ENCODE measurements at places on chromosomes 2 and 18.

GRCh38 chr2:20291106-20291564, 59.5 kb downstream of the PUM2 start:
- H3K27me3 ChIP-seq, result no peaks in the 10 kb centered on the region
- peaks cover 42% of the 10 kb centered on the region for H3K36me3 ChIP-seq

DNA sequence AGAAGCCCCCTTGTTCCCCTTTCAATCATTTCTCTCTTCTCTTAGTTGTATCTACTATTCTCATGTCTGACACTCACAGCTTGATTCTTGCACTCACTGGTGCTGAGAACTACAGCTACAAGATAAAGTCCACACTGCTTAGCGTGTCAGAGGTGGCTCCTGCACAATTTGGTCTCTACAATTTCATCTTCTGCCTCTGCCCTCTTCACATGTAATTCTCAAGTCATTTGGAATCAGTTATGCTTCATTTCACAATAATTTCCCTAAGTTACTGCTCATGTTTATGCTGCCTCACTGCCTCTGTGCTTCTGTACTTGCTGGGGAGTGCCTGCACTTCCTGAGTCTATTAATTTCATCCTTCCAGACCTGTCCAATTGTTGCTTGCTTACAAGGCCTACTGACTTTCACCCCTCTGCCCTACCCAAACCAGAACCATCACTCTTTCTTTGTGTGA, 11.6 kb upstream of the NAB1 start:
- H3K27me3 ChIP-seq, result no peaks in the 10 kb centered on the region
- peaks cover 8% of the 10 kb centered on the region for H3K4me1 ChIP-seq
- H3K27ac ChIP-seq, result no peak overlapping the region
- H3K4me3 ChIP-seq, result no peak overlapping the region
- DNase-seq, result no peak
- H3K36me3 ChIP-seq, result no peaks in the 10 kb centered on the region

DNA sequence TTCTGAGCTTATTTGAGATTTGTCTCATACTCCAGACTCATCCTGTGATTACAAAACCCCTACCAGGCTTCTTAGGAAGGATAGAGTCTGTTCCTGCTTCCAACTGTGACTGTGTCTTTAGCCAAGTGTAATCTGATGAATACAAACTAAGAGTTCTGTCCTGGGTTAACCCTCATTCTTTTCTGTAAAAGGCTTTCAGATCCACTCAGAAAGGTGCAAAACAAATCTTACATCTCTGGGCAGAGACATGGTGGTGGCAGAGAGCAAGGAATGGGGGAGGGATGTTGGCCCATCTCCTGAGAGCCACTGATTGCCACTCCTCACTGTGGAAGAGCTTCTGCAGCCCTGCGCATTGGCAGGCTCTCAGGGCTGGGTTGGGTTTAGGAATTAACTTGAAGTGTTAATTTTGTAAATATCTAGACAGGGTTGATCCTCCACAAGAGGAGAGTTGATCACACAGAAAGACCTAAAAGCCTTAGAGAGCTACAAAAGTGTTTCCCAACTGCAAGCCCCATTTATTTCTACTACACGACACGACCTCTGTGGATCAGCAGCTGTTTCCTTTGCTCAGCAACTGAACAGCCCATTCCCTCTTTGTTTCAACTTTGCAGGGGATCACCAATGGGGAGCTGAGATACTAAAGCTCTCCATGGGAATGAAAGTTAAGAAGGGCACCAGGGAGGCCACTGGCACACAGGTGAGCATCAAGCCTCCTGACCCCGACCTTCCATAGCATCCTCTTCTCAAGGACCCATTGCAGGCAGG, 23.7 kb upstream of the SPTBN1 start:
- DNase-seq, result no peak
- H3K27me3 ChIP-seq, result peaks cover 7% of the 10 kb centered on the region
- no peak overlapping the region for H3K27ac ChIP-seq
- no peak overlapping the region for H3K4me3 ChIP-seq
- H3K36me3 ChIP-seq, result no peaks in the 10 kb centered on the region

DNA sequence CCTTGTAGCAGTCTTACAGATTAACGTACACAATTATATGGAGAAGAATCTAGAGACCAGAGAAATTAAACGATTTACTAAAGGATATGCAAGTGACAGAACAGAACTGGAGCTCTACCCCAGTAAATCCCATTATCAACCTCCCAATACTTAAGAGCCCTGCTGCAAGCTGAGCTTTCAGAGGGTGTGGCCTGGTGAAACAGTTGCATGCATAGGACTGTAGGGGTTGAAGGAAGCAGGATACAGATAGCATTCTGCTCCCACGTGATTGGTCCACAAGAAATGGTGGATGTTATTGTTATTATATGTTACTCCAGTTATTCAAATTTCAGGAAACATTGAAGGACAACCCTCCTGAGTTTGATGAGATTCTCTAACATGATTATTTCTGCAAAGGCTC, 210.8 kb upstream of the THUMPD2 start:
- no peak for DNase-seq
- H3K27me3 ChIP-seq, result no peaks in the 10 kb centered on the region
- no peaks in the 10 kb centered on the region for H3K36me3 ChIP-seq

DNA sequence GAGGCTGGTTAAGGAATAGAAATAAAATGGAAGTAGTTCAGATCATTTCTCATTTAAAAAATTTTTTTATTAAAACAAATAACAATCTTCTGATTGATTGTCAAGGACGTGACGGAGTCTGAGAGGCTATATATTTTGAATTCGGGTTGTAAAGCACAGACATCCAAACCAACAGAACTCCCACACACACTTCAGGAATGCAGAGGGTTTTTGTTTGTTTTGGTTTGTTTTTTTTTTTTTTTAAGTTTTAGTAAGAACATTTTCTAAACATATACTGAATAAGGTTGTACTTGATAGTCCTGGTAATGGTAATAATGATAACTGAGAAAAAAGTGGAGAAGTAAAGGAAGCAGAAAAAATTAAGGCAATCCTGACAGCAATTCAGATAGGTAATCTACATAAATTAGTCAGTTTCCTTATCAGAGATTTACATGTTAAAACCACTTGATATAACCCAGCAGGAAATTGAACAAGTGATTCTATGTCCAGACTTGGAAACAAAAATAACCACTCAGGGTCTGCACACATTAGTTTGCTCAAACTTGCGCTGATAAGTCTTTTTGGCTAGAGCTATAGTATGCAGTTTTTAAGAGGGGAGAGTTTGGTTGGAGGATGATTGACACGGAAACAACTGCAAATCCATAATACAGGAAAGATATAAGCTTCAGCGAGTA, 51.5 kb upstream of the CTAGE1 start:
- H3K27ac ChIP-seq, result no peak overlapping the region
- H3K4me1 ChIP-seq, result no peaks in the 10 kb centered on the region
- no peak overlapping the region for H3K4me3 ChIP-seq
- no peak for DNase-seq
- no peaks in the 10 kb centered on the region for H3K27me3 ChIP-seq

DNA sequence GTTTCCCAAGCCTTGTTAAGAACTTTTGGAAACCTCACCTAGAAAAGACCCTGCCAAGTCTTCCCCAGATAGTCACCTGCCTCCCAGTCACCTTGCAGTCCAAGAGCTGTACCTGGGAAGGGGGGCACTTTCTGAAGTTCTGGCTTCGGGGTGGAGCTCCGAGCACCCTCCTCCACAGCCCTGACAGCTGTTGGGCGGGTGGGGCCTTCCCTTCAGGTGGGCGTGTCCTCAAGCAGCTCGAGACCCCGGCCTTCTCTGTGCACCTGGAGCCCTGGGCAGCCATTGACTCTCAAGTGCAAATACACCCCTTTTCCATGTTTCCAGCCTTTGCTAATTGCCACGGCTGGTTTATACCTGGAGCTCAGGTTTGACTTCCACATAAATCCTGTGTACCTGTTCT, 37.0 kb upstream of the IGFBP5 start:
- no peak overlapping the region for H3K27ac ChIP-seq
- H3K36me3 ChIP-seq, result no peaks in the 10 kb centered on the region
- no peak overlapping the region for H3K4me3 ChIP-seq
- DNase-seq, result no peak

Measured in activated B cell treated with CpG ODN at 0.5 μM for 24 hours (primary cell).